ENCODE measurements at places on chromosomes 4 and X. TPM values are rescaled to one million over a fixed set of nuclear protein-coding genes. Genes with fewer than 3 reads are reported as not detected.

Gene SHROOM3
- total RNA-seq, result 45.1 TPM

Gene FAM9A
- total RNA-seq, result not detected

Gene FAM200B
- total RNA-seq, result 42.1 TPM

Gene PASD1
- total RNA-seq, result not detected

Gene ZFP42
- total RNA-seq, result 9.1 TPM

Gene NCAPG
- 6.2 TPM for total RNA-seq

Gene CD38
- total RNA-seq, result not detected

Gene TCEANC
- total RNA-seq, result 4.1 TPM

Gene TLR8
- not detected for total RNA-seq

Gene FAM184B
- total RNA-seq, result under 0.01 TPM

Gene PIR
- 1.4 TPM for total RNA-seq

Gene ZNF185
- 45.4 TPM for total RNA-seq

DNA sequence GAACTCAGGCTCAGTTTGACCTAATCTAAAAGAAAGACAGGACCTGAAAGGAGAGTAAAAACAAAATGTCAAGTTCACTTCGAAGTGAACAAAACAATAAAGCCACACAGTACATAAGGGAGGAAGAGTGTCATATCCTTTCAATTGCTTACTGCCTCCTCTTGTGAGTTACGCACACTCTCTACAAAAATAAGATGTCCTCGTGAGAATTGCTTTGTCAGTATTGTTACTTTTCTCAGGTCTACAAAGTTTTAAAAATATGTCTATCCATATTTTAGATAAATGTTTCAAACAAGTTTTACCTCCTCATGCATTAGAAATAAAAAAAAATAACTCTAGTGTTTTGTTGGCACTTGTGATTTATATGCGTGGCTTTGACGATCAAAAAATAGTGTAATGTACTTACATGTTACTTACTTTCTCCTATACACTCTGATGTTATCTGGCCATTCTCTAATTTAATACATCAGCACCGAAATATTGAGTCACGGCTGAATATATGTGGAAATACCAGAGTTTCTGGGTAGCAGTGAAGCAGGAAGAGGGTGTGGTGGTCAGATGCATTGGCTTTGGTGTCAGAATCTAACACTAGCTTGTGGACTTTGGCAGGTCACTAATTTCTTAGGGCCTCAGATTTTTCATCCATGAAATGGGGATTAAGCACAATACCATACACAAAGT, 8.1 kb upstream of the MRPL1 start:
- DNase-seq, result no peak

- DNase-seq, result no peak
Observed at GRCh38 chrX:101359966-101360365, 11.4 kb upstream of the TIMM8A start.

DNA sequence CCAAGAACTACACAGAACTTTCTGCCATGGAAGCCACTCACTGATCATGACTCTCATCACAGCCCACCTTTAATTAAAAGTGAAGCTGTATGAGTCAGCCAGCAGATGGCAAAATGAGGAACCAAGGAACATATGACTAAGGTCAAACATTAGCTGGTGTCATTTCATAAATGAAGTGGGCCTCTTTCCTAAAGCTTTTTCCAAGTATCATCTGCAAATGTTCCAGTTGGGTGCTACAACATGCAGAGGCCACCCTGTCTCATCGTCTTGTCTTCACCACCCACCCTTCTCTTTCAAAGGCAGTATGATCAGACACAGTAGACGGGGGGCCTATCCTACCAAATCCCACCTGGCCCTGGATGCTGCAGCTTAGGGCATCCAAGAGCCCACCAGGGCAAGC, 9.2 kb upstream of the EOLA1 start:
- DNase-seq, result no peak

DNA sequence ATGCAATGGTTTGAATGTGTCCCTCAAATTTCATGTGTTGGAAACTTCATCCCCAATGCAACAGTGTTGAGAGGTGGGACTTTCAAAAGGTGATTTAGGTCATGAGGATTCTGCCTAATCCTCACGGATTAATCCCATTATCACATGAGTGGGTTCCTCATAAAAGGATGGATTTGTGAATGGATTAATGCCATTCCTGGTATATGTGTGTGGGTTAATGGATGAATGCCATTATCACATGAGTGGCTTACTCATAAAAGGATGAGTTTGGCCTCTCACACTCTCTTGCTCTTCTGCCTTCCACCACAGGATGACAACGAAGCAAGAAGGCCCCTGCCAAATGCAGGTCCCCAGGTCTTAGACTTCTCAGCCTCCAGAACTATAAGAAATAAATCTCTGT, 30.5 kb upstream of the NEUROG2 start:
- DNase-seq, result no peak

- no peak for DNase-seq
Observed at GRCh38 chr4:22730021-22730420, 37.3 kb downstream of the GBA3 start.

DNA sequence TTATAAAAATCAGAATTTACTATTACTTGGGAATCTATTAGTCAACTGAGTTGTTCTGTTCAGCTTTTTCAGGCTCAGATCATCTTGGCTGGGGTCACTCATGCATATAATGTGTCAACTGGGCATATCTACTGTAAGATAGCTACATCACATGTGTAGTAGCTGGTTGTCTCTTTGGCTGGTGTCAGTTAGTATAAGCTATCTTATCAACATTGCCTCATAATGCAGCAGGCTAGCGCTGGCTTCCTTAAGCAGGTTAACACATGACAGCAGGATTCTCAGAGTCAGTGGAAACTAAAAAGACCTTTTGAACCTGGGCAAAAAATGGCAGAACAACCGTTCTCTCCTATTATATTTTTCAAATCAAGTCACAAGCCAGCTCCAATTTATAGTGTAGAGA, 378.3 kb upstream of the PCDH10 start:
- DNase-seq, result no peak

DNA sequence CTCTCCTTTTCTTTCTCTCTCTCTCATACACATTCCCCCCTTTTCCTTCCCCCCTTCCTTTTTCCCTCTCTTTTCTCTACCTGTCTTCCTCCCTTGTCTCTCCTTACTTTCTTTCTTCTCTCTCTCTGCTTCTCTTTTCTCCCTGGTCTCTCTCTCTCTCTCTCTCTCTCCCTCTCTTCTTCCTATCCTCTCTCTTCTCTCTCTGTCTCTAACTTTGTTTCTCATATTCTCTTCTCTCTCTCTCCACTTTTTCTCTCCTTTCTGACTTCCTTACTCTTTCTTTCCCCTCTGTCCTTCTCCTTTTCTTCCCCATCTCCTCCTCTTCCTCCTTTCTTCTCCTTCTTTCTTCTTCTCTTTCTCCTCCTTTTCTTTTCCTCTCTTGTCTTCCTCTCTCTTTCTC, 103.4 kb downstream of the ARSF start:
- DNase-seq, result no peak

DNA sequence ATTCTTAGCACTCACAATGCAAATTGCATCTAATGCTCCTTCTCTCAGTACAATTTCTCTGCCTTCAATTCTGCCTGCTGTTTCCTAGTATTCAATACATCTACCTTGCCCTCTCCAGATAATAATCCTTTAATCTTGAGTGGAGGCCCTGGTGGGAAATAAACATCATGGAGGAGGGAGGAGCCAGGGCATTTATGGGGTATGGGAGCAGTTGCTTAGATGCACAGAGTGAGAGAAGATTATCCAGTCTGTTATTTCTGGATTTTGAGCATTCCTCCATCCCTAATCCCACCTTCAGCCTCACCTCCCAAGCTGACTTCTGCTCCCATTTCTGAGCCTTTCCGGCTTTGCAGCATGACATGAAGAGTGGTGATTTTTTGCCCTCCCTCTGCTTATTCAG, 127.9 kb upstream of the PPP3CA start:
- DNase-seq, result no peak

- no peak for DNase-seq
Observed at GRCh38 chrX:133987188-133987587, 1.8 kb upstream of the GPC3 start.

DNA sequence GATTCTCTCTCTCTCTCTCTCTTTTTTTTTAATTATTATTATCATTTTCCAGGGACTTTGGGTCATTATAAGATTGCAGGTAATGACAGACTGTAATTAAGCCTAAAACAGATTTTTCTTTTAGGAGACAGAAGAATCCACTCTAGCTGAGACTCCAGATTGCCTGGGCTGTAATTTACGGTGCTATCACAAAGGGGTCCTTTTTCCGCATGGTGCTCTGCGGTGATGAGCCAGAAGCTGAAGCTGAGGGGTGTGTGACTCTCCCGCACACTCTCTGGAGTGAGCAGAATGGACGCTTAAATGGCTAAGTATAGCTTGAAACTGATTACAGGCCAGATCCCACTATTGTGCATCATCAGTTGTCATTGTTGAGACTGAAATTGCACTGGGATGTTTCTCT, 50.0 kb downstream of the LGI2 start:
- no peak for DNase-seq

DNA sequence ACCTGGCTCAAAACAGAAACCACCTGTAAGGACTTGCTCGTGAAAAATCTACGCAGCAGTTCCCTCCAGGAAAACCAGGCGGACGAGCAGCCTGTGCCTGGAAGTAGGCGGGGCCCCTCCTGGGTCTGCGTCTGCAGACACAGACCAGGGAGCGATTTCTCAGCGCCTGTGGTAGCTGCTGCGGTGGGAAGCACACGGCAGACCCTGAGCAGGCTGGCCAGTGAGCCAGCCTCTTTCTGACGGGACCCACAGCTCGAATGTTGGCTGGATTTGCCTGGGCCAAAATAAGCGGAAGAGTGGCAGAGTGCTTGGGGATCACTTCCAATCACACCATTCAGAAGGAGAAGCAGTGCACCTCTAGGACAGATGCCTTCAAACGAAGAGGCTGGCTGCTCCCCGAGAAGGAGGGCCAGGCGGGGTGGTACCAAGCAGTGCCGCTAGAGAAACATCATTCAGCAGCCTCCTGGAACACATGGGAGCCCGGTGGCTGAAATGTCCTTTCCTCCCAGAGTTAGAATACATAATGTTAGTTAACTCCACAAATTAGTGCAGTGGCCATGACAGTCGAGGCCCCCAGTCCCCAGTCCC, 85.9 kb downstream of the GATB start:
- no peak for DNase-seq

GRCh38 chrX:120021927-120022326, 55.6 kb downstream of the RHOXF2B start:
- no peak for DNase-seq

GRCh38 chrX:136067966-136068365, 79.4 kb upstream of the FHL1 start:
- no peak for DNase-seq

DNA sequence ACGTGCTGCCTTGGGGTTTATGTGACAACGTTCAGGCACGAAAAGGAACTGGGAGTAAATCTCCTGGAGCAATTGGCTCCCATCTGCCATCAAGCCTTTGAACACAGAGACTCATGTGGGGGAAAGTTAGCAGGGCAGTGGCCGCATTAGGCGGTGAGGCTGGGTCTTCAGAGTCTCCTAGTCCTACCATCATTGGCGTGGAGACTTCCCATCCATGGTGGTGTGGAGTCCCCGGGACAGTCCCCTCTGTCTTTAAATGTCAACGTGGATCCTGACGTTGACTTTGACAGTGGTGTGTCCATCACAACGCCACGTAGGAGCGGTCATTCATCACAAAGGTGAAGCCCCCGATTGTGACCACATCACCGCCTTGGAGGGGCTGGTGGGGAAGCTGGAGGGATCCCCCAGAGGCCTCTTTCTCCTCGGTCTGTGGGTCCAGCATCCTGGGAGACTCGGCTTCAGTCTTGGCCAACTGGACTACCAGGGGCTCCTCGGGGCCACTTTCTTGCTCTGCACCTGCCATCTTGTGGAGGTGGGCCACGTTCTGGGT, 21.8 kb downstream of the CRLF2 start:
- DNase-seq, result no peak

GRCh38 chr4:182576601-182577289, 333.5 kb downstream of the TENM3 start:
- DNase-seq, result no peak

DNA sequence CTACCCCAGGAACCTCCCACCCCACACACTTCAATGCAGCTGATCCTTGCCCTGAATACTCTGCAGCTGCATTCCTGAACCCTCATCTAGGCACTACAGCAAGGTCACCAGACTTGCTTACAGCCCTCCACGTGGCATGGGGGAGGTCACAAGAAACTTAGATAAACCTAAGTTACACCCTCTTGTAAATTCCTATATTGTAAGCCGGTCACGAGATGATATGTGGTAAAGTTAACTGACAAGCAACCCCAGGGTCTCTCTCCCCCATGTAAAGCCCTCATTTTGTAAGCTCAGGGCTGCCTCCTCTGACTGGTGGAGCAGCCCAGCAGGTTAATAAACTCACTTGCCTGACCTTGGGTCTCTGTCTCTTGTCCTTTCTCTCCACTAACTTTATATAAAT, 570.7 kb downstream of the PCDH7 start:
- DNase-seq, result no peak

DNA sequence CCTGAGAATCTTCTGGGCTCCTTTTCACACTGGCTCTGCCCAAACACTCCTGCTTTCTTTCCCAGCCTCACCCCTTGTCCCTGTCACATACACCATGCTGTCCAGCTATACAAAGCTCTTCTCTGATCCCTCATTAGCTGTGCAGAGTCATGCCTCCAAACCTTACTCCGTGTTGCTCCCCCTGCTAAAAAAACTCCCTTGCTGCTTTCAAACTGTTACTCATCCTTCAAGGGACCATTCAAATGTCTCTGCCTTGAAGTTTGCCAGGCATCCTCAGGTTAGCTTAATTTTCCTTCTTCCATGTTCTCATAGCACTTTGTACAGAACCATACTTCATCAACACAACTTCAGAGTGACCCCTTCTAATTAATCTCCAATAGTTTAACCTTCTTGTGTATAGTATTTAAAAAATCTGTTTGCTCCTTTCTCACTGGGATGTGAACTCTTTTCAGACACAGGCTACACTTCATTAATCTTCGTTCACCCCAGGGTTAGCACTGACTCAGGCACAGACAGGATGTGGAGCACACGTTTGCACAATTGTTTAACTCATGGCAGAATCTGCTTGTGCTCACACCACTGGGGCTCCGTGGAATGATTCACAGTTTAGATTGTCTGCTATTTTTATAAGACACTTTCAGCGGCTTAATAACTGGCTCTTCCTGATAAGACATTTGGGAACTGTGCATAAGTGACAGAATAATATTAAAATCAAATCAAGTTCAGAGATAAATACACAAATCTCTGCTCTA, 21.4 kb upstream of the SEL1L3 start:
- peak; percentile 78 for DNase-seq

- DNase-seq, result no peak
Observed at GRCh38 chr4:5750052-5750945, 39.3 kb downstream of the EVC start.

GRCh38 chr4:180058691-180059215, 2184.4 kb upstream of the TENM3 start:
- no peak for DNase-seq

GRCh38 chr4:1987296-1987695, 21.5 kb downstream of the NELFA start:
- no peak for DNase-seq

DNA sequence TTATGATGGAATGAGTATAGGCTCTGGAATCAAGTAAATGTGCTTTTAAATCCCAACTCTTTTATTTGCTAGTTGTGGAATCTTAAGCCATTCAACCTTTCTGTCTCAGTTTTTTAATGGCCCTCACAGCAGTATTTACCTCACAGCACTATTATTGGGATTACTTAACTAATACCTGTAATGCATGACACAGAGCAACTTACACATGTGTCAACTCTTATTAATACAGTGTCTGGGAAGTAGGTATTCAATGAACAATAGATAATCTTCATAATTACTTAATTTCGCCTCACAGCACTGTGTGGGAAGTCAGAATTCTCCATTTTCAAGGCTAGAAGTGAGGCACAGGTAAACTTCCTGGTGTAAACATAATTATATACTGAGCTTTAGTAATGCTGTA, 149.7 kb upstream of the NUDT6 start:
- no peak for DNase-seq
